Common myeloid progenitor, CD34-positive (primary cell): ENCODE measurements at places on chromosomes 5 and 9.

DNA sequence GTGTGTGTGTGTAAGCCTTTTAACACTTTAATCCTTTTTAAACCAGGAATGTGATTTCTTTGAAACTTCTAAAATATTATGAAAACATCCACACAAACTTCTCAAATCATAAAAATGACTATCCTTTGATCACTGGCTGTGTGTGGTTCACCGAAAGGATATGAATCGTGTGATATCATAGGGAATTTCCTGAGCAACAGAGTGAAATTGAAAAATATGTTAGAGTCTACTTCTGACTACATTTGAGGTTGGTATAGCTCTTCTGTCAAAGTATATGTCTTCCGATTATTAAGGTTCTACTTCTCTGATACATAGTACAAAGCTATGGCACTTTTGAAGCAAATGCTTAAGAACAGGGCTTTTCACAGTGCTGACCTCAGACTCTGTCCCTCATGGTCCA, 40.3 kb downstream of the RGMB start:
- no peaks in the 10 kb centered on the region for H3K36me3 ChIP-seq
- H3K27me3 ChIP-seq, result no peaks in the 10 kb centered on the region
- H3K4me1 ChIP-seq, result no peaks in the 10 kb centered on the region
- H3K4me3 ChIP-seq, result no peak overlapping the region

GRCh38 chr9:112809906-112810305, 59.3 kb downstream of the SNX30 start:
- H3K4me3 ChIP-seq, result no peak overlapping the region
- H3K4me1 ChIP-seq, result peaks cover 23% of the 10 kb centered on the region
- DNase-seq, result no peak
- H3K27me3 ChIP-seq, result no peaks in the 10 kb centered on the region
- H3K36me3 ChIP-seq, result no peaks in the 10 kb centered on the region

- no peaks in the 10 kb centered on the region for H3K36me3 ChIP-seq
- H3K4me3 ChIP-seq, result no peak overlapping the region
- DNase-seq, result no peak
These were observed 370.9 kb downstream of the PLK2 start for GRCh38 chr5:58088941-58089340.

GRCh38 chr5:159362220-159362619, 31.9 kb upstream of the IL12B start:
- peaks cover 43% of the 10 kb centered on the region for H3K4me1 ChIP-seq
- peak; percentile 90 for DNase-seq
- no peaks in the 10 kb centered on the region for H3K36me3 ChIP-seq
- H3K27me3 ChIP-seq, result no peaks in the 10 kb centered on the region
- H3K27ac ChIP-seq, result no peak overlapping the region
- H3K4me3 ChIP-seq, result no peak overlapping the region

- no peaks in the 10 kb centered on the region for H3K36me3 ChIP-seq
- H3K4me3 ChIP-seq, result no peak overlapping the region
- H3K27me3 ChIP-seq, result peaks cover 10% of the 10 kb centered on the region
- peaks cover under 1% of the 10 kb centered on the region for H3K4me1 ChIP-seq
- no peak overlapping the region for H3K27ac ChIP-seq
- no peak for DNase-seq
These were observed 133.4 kb downstream of the PALM2AKAP2 start for GRCh38 chr9:109913461-109913810.

- peaks cover 34% of the 10 kb centered on the region for H3K4me1 ChIP-seq
- DNase-seq, result no peak
- H3K27ac ChIP-seq, result no peak overlapping the region
- H3K27me3 ChIP-seq, result no peaks in the 10 kb centered on the region
- H3K4me3 ChIP-seq, result no peak overlapping the region
These were observed 6.5 kb downstream of the SPAAR start for GRCh38 chr9:35915681-35916294.

DNA sequence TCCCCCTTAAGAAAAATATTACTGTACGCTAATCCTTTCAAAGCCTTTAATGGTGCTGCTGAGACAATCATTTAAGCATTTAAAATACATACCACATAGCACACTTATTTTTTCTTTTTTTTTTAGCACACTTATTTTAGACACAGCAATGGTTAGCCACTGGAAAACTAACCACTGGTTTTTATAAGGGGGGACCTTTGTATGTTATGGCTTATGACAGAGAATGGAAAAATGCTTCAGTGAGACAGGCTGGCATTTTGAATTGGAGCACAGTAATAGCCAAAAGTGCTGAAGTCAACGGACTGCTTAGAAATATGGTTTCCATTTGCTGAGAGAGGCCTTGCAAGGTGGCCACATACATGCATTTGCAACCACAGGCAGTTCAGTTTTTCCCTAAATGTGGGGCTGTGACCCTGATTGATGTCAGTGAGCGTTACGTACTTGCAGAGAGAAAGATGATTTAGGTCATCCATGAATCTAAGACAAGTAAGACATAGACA, 28.5 kb downstream of the AOPEP start:
- no peak overlapping the region for H3K27ac ChIP-seq
- no peak overlapping the region for H3K4me3 ChIP-seq
- no peaks in the 10 kb centered on the region for H3K4me1 ChIP-seq

DNA sequence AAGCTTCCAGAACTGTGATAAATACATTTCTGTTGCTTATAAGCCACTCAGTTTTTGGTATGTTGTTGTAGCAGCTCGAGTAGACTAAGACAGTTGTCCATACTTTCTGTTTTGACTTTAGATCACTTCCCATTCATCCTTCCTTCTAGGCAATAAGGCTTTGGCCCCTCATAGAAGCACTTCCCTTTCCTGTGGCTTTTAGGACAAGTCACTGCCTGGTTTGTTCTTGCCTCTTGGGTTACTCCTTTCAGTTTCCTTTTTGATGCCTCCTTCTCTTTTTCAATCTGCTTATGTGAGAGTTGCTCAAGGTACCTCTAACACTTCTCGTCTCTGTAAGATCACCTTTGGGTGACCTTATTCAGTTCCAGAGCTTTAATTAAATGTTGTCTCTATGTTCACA, 72.4 kb upstream of the NTRK2 start:
- peak; percentile 10 for DNase-seq
- no peaks in the 10 kb centered on the region for H3K36me3 ChIP-seq
- no peaks in the 10 kb centered on the region for H3K4me1 ChIP-seq
- no peaks in the 10 kb centered on the region for H3K27me3 ChIP-seq
- no peak overlapping the region for H3K27ac ChIP-seq

GRCh38 chr9:112720113-112720780, 2.3 kb upstream of the INIP start:
- H3K27ac ChIP-seq, result no peak overlapping the region
- no peaks in the 10 kb centered on the region for H3K36me3 ChIP-seq
- DNase-seq, result no peak
- no peaks in the 10 kb centered on the region for H3K27me3 ChIP-seq
- H3K4me1 ChIP-seq, result peaks cover 6% of the 10 kb centered on the region

GRCh38 chr9:8252445-8252844, 452.9 kb upstream of the DMAC1 start:
- no peaks in the 10 kb centered on the region for H3K27me3 ChIP-seq
- H3K27ac ChIP-seq, result no peak overlapping the region
- H3K36me3 ChIP-seq, result no peaks in the 10 kb centered on the region
- no peaks in the 10 kb centered on the region for H3K4me1 ChIP-seq
- no peak for DNase-seq

GRCh38 chr5:76943006-76943405, 9.8 kb upstream of the CRHBP start:
- no peaks in the 10 kb centered on the region for H3K36me3 ChIP-seq
- H3K4me3 ChIP-seq, result no peak overlapping the region
- H3K27me3 ChIP-seq, result no peaks in the 10 kb centered on the region
- no peak for DNase-seq

DNA sequence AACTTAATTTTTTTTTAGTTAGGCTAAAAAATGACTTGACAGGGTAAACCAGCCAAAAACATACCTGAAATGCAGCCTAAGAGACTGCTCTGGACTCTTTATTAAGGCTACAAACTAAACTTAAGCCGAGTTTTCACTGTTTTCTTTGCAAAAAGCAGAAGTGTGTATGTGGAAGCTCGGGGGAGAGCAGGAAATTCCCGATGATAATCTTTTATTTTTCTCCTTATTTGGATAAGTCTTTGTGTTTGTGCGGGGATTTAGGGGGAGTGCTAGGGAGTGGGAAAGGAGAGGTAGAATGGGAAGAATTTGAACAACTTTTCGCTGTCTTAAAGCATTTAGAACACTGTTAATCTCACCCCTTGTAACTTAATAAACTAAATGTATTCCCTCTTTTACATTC, 30.7 kb upstream of the GPR21 start:
- DNase-seq, result peak; percentile 33
- no peak overlapping the region for H3K4me3 ChIP-seq
- no peaks in the 10 kb centered on the region for H3K27me3 ChIP-seq
- H3K27ac ChIP-seq, result peak overlapping the region; percentile 78
- no peaks in the 10 kb centered on the region for H3K36me3 ChIP-seq
- H3K4me1 ChIP-seq, result peaks cover 25% of the 10 kb centered on the region

DNA sequence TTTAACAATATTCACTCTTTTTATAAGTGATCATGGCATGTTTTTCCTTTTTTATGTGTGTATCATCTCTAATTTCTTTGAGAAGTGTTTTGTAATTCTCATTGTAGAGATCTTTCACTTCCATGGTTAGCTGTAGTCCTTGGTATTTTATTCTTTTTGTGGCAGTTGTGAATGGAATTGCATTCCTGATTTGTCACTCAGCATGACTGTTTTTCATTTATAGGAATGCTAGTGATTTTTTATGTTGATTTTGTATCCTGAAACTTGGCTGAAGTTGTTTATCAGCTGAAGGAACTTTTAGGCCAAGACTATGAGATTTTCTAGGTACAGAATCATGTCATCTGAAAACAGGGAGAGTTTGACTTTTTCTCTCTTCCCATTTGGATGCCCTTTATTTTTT, 13.1 kb upstream of the SPINK13 start:
- H3K4me1 ChIP-seq, result no peaks in the 10 kb centered on the region
- H3K36me3 ChIP-seq, result no peaks in the 10 kb centered on the region
- DNase-seq, result no peak
- H3K27me3 ChIP-seq, result no peaks in the 10 kb centered on the region
- H3K4me3 ChIP-seq, result no peak overlapping the region

- DNase-seq, result no peak
- no peak overlapping the region for H3K27ac ChIP-seq
- no peak overlapping the region for H3K4me3 ChIP-seq
- H3K4me1 ChIP-seq, result no peaks in the 10 kb centered on the region
These were observed 224.6 kb downstream of the TLE4 start for GRCh38 chr9:79796411-79796810.

GRCh38 chr5:83244516-83244915, 167.2 kb downstream of the XRCC4 start:
- DNase-seq, result no peak
- H3K4me3 ChIP-seq, result no peak overlapping the region
- no peak overlapping the region for H3K27ac ChIP-seq

DNA sequence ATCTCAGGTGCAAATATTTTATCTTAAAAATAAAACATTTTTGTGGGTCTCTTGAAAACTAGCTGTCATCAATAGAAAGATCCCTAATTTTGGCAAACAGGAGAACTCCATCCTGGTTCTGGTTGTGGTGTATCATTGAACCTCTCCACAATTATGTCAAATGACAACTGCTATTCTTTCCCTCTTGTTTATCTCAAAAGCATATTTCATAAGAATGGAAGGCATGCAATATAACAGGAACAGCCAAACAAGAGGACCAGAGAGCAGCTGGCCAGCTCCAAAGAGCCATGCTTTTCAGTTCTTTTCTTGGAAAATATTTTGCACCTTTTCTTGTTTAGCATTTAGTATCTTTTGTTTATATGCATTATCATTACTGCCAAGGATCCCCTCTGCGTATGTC, 125.4 kb downstream of the ADAMTS6 start:
- H3K27ac ChIP-seq, result no peak overlapping the region
- no peak overlapping the region for H3K4me3 ChIP-seq
- no peaks in the 10 kb centered on the region for H3K4me1 ChIP-seq
- no peak for DNase-seq
- no peaks in the 10 kb centered on the region for H3K36me3 ChIP-seq

DNA sequence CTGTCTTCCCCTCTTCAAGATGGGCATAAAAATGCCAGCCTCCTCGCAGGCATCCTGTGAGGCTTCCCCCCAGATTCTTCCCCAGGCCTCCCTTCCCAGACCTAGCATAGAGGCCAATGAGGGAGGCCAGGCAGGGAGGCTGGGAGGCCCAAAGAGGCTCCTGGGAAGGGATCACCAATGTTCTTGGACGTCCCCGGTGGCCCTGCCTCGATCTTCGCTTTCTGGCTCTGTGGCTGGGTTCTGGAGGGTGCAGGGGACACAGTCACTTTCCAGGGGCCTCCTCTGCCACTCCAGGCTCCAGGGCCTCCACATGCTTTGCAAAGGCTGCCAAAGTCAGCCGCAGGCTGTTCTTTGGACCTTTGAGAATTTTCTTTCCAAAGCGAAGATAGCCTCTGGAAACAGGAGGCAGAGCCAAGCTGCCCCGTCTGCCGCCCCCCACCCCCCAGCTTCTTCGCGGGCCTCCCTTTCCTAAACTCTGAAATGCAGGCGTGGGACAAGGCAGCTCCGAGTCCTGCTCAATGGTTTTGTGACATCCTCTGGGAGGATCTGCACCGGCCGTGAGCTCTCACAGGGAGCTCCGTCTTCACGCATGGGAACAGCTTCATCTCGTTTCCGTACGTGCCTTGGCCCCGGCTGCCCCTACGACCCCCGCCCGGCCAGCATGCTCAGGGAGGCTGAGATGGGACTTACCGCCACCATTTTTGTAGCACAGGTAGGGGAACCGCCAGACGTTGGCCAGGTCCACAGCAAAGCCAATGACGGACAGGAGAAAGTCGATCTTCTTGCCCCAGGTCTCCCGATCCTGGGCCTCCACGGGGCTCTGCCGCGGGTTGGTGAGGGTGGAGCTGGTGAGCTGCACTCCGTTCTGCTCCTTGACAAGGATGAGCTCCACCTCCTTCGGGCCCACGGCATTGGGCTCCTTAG, 2.8 kb downstream of the SLC6A3 start:
- DNase-seq, result no peak
- H3K36me3 ChIP-seq, result no peaks in the 10 kb centered on the region
- peaks cover 13% of the 10 kb centered on the region for H3K27me3 ChIP-seq

- H3K4me1 ChIP-seq, result peaks cover 9% of the 10 kb centered on the region
- H3K4me3 ChIP-seq, result no peak overlapping the region
- peak; percentile 81 for DNase-seq
- H3K27me3 ChIP-seq, result no peaks in the 10 kb centered on the region
These were observed 65.2 kb downstream of the TMC1 start for GRCh38 chr9:72586388-72587130.

DNA sequence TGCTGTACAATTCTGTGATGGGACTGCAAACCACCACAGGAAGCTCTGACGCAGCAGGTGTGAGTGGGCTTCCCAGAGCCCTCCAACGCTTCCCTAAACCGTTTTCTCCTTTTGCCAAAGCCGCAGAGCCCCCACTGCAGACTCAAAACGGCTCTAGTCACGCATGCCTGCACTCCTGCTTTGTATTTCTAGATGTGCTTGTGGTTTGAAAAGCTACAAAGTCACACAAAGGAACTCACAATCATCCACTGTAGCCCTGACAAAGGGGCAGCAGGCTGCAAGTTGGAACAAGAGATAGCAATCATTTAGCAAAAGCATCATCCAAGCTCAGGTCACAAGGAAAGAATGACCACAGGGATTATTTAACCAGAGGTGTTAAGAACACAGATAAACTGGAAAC, 79.3 kb downstream of the PTPN3 start:
- H3K27ac ChIP-seq, result no peak overlapping the region
- H3K4me3 ChIP-seq, result no peak overlapping the region
- no peaks in the 10 kb centered on the region for H3K4me1 ChIP-seq

GRCh38 chr9:23375511-23375910, 450.5 kb downstream of the ELAVL2 start:
- H3K27me3 ChIP-seq, result no peaks in the 10 kb centered on the region
- H3K4me3 ChIP-seq, result no peak overlapping the region
- no peaks in the 10 kb centered on the region for H3K36me3 ChIP-seq
- no peak overlapping the region for H3K27ac ChIP-seq
- no peak for DNase-seq

GRCh38 chr5:16914584-16914983, 21.5 kb downstream of the MYO10 start:
- H3K4me1 ChIP-seq, result no peaks in the 10 kb centered on the region
- DNase-seq, result no peak
- no peaks in the 10 kb centered on the region for H3K36me3 ChIP-seq
- no peak overlapping the region for H3K27ac ChIP-seq
- no peak overlapping the region for H3K4me3 ChIP-seq
